CD4-positive, alpha-beta T cell treated with Interleukin-17A for 1 hour (primary cell): ENCODE measurements at places on chromosomes 16 and 17.

GRCh38 chr17:8870406-8871040 is 3.0 kb upstream of the PIK3R6 start:
- DNase-seq = no peak

DNA sequence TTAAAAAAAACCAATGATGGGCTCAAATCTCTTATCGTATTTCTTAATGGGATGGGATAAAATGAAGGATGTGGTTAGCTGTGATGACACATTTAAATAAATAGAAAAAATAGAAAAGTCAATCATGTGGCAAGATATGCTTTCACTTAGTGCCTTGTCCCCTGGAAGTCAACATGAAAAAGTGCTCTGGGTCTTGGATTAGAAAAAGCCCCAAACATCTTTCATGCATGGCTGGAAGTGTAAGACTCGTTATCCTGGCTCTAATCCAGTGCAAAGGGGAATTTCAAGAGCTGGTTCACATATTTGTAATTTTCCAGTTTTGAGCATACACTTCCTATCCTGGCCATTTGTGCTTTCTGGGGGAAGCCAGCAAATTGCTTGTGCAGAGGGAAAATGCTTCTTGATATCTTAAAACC is 160.9 kb downstream of the MAP2K6 start:
- no peak for DNase-seq

DNA sequence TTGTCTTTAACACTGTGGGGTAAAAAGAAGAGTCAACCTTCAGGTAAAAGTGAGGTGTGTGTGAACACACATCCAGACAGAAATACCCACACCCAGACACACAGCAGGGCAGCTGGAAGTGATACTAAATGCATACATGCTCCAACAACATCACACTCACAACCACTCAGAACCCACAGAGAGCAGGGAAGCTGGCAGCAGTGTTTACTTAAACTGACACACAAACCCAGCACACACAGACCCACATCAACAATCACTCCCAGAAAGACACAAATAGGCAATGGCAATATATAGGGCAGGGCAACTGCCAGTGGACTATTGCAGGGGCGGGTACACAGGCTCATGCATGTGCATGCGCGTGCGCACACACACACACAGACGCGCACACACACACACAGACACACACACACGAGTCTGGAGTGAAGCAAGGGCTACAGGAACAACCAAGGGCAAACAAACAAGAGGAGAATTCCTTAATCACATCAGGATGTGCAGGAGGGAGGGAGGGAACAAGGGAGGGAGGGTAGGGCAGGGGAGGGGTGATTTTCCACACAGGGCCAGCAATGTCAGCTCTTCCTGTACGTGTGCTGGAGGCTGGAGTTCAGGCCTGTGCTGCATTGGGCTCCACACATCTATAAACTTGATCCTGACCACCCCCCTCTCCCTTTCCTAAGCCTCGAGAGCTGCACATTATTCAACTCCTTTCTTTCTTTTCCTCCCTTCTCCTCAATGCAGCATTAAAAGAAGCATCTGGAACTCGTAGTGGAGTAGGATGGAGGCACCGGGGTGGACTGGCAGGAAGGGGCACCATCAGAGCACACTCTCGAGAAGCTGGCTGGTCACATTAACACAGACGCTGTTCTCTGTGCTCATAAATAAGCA is 30.1 kb downstream of the HIC1 start:
- DNase-seq = no peak

- peak; percentile 48 for DNase-seq
Measured at GRCh38 chr17:67377488-67378453, 690 bp downstream of the PITPNC1 start.

- no peak for DNase-seq
Measured at GRCh38 chr17:45334701-45335677, 18.2 kb upstream of the MAP3K14 start.

DNA sequence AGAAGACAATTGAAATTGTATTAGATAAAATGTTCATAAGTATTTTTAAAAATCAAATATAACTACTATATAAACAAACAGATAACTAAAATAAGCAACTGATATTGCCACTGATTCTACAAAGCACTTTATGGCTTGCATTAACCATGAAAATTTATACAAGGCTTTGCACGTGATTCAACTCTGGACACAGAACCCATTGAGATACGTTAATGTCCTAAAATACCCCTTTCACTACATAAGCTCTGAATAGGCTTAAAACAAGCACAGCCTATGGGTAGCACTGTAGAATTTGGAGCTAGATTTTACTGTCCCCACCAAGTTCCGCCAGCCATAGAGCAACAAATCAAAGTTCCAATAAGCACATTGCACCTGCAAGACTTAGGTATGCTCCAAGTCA is 4.5 kb downstream of the ZNF652 start:
- DNase-seq = no peak

- no peak for DNase-seq
Measured at GRCh38 chr16:768428-768827, 7.9 kb downstream of the MSLN start.

- DNase-seq = no peak
Measured at GRCh38 chr16:85202051-85202601, 89.9 kb upstream of the CIBAR2 start.

DNA sequence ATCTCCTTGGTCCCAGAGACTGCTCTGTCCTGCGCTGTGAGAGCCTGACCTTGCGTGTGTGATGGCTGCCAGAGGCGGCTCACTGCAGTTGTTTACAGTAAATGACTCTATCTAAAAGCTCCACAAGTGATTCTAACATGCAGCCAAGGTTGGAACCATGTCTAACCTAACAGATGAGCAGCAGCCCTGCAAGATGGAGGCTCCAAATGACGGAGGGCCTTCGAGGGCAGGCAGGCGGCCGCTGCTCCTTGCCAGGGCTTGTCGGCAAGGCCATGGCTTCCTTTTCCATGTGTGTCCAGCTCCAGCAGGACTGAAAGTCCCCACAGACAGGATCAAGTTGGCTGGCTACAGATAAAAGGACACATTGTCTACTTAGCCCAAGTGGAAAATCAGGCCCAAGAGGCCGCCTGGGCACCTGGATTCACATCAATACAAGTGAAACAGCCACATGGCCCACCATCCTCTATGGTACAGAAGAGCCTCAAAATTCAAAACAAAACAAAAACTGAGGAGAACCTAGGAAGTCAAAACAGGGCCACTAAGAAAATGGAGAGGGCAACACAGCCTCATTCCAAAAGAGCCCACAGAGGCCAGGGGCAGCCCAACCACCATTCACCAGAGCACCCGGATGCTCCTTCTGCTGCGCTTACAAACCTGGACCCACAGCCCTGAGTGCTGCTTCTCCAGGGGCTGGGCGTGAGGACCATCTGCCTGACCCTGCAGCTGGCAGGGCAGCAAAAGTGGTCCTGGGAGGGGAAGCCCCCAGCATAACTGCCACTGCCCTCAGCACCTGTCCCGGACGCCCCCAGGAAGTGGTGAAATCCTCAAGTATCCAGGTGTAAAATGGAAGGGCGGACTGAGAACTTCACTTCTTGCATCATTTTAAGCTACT is 65.0 kb downstream of the AMFR start:
- no peak for DNase-seq

DNA sequence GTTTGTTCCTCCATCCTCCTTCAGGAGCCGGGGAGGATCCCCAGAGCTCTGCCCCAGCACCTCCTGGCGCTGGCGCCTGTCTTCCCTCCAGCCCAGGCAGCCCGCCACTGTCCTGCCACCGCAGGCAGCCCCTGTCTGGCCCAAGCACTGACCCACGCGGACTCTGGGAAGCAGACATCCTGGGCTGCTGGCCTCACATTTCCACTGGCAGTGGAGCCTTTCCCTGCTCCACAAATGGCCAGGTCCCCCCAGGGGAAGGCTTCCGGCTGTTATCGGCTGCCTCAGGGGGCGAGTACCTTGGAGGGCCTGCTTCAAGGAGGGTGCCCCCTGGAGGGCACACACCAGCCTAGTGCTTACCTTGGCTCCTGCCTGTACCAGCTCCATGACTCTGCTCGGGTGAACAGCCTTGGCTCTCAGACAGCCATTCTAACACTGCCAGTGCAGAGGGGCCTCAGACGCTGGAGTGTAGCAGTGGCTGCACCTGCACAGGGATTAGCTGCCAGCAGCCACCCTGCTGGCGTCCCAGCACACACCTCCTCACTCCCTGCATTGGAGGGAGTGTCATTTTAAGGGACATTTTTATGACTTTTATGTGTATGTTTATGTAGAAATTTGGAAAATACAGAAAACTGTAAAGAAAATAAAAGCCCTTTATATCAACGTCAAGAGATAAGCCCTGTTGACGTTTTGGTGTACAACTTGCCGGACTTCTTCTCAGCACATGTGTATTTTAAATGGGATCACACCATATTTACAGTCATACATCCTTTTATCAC is 21.0 kb downstream of the ACE start:
- no peak for DNase-seq

GRCh38 chr16:64778777-64779176 is 343.1 kb downstream of the CDH11 start:
- no peak for DNase-seq

DNA sequence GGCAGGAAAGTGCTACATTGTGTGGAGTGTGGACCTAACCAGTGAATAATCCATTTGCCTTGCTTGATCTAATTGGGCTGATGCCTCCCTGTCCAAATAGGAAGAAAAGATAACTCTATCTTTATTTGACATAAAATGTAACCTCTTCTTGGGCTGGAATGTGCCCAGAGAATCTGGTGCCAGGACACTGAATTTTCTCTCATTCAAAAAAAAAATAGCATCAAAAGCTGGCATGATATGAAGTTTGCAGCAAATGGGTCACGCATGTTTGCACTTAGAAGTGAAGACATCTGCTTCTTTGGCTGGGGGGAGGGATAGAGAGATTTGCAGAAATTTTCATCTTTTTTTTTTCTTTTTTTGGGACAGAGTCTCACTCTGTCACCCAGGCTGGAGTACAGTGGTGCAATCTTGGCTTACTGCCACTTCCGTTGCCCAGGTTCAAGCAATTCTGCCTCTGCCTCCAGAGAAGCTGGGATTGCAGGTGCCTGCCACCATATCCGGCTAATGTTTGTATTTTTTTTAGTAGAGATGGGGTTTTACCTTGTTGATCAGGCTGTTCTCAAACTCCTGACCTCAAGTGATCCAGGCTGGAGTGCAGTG is 478.2 kb upstream of the EEF2KMT start:
- DNase-seq = no peak
